Subcutaneous adipose tissue (tissue), 4 donors: ENCODE measurements at places on chromosomes 3 and 15. TPM values are rescaled to one million over a fixed set of nuclear protein-coding genes. Genes with fewer than 3 reads are reported as not detected.

The MESP2 gene
- total RNA-seq, result 0.34 TPM

The MME gene
- total RNA-seq, result 180 TPM

The SMCO1 gene
- not detected for total RNA-seq

The HHLA2 gene
- total RNA-seq, result not detected

The ECE2 gene
- total RNA-seq, result not detected

The CACNA2D2 gene
- total RNA-seq, result 0.65 TPM

The LIPC gene
- not detected for total RNA-seq

The HTR3E gene
- total RNA-seq, result not detected

The KNG1 gene
- total RNA-seq, result not detected

The SLC41A3 gene
- 21.8 TPM for total RNA-seq

The ITGB5 gene
- total RNA-seq, result 309 TPM

The ARPIN gene
- 18.9 TPM for total RNA-seq

The LRRIQ4 gene
- 0.38 TPM for total RNA-seq

The HHATL gene
- not detected for total RNA-seq

The ARL14 gene
- total RNA-seq, result 1.5 TPM

The ATP8B4 gene
- total RNA-seq, result 39.9 TPM

The CPNE9 gene
- total RNA-seq, result not detected

The FLNB gene
- 62.2 TPM for total RNA-seq

The POTEB2 gene
- total RNA-seq, result not detected

The MYLK gene
- 39.9 TPM for total RNA-seq

The ACKR2 gene
- 22.7 TPM for total RNA-seq

The OTOL1 gene
- total RNA-seq, result not detected

The VGLL3 gene
- 36.0 TPM for total RNA-seq

The CFAP92 gene
- total RNA-seq, result 1.3 TPM

The CLDN11 gene
- 8.8 TPM for total RNA-seq

The CLDN16 gene
- not detected for total RNA-seq

The MST1R gene
- total RNA-seq, result 0.44 TPM

The XIRP1 gene
- total RNA-seq, result not detected

The FANCD2OS gene
- total RNA-seq, result not detected

The CTXND1 gene
- total RNA-seq, result not detected

The THOC7 gene
- 32.0 TPM for total RNA-seq

The CHRNB4 gene
- total RNA-seq, result not detected

The MEX3B gene
- total RNA-seq, result 1.1 TPM

The KCNAB1 gene
- 10.9 TPM for total RNA-seq

The CFAP100 gene
- total RNA-seq, result not detected

The CHRNA3 gene
- total RNA-seq, result not detected
